ENCODE measurements at places on chromosomes 1 and 21.

DNA sequence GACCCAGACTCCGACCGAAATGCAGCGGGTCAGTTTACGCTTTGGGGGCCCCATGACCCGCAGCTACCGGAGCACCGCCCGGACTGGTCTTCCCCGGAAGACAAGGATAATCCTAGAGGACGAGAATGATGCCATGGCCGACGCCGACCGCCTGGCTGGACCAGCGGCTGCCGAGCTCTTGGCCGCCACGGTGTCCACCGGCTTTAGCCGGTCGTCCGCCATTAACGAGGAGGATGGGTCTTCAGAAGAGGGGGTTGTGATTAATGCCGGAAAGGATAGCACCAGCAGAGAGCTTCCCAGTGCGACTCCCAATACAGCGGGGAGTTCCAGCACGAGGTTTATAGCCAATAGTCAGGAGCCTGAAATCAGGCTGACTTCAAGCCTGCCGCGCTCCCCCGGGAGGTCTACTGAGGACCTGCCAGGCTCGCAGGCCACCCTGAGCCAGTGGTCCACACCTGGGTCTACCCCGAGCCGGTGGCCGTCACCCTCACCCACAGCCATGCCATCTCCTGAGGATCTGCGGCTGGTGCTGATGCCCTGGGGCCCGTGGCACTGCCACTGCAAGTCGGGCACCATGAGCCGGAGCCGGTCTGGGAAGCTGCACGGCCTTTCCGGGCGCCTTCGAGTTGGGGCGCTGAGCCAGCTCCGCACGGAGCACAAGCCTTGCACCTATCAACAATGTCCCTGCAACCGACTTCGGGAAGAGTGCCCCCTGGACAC, 534 bp downstream of the C1orf56 start:
- DNase-seq, result no peak

DNA sequence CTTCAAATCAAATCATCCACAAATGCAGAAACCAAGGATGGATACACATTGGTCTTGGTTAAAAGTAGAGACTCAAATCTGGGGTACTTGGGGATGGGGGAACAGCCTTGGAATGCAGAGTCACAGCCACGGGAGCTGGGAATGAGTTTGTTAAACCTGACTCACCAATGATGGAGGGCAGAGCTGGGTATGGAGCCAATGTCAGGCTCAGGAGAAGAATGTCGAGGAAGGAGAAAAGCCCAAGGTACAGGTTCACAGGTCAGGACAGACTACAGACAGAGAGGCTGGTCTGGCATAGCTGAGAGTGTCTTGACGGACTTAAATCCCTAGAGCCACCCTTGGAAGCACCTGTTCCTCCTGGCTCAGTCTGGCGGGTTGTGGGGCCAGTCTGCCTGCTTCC, 237.6 kb downstream of the NTNG1 start:
- DNase-seq, result no peak

- no peak for DNase-seq
Observed at GRCh38 chr1:154191990-154192461, at the start of gene TPM3. TSS of gene TPM3 (minus strand) at chr1:154192100. CDS start at chr1:154192018, 82 bp downstream.

DNA sequence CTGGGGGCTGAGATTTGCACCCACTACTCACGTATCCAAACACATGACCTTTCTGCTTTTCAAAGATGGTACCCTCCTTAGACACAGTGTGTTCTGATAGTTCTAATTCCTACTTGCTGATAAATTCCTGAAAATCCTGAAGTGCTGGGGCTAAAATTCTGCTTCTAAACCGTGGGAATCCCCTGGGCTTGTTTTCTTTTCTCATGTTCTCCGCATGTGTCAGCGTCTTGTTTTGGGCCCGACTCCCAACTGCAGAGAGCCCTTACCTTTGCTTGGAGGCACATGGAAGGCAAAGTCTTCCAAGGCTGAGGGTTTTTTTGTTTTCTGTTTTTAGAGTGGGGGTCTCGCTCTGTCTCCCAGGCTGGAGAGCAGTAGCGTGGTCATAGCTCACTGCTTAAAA, 27.2 kb downstream of the PSMG1 start:
- DNase-seq, result no peak

DNA sequence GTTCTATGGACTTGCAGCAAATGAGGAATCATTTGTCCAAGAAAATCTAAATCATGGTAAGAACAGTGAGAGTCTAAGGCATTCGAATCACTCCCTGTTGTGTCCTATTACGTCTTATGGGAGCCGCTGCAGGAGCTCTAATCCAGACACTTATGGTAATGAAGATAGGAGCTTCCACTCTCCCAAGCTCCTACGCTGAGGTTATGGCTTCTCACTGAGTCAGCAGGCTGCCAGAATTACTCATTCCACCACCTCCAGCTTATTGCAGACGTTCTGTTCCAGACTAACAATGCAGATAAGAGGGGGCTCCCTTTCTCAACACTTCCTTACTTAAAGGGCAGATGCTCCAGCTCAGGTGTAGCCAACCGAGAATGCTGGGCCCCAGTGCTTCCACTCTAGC, 212.6 kb downstream of the GREM2 start:
- no peak for DNase-seq

- DNase-seq, result peak; percentile 18
Observed at GRCh38 chr1:234478152-234478480, 863 bp downstream of the TARBP1 start.
